ENCODE measurements at places on chromosomes 5 and 9. TPM values are rescaled to one million over a fixed set of nuclear protein-coding genes. Genes with fewer than 3 reads are reported as not detected.

Gene CCL19
- total RNA-seq, result not detected

Gene C5orf52
- not detected for total RNA-seq

Gene PCDHGB3
- total RNA-seq, result 8.4 TPM

Gene AK8
- total RNA-seq, result 0.40 TPM

Data from aortic smooth muscle cell (primary cell).